HFFc6 (cell line): ENCODE measurements at places on chromosomes 1 and 21. TPM values are rescaled to one million over a fixed set of nuclear protein-coding genes. Genes with fewer than 3 reads are reported as not detected.

DNA sequence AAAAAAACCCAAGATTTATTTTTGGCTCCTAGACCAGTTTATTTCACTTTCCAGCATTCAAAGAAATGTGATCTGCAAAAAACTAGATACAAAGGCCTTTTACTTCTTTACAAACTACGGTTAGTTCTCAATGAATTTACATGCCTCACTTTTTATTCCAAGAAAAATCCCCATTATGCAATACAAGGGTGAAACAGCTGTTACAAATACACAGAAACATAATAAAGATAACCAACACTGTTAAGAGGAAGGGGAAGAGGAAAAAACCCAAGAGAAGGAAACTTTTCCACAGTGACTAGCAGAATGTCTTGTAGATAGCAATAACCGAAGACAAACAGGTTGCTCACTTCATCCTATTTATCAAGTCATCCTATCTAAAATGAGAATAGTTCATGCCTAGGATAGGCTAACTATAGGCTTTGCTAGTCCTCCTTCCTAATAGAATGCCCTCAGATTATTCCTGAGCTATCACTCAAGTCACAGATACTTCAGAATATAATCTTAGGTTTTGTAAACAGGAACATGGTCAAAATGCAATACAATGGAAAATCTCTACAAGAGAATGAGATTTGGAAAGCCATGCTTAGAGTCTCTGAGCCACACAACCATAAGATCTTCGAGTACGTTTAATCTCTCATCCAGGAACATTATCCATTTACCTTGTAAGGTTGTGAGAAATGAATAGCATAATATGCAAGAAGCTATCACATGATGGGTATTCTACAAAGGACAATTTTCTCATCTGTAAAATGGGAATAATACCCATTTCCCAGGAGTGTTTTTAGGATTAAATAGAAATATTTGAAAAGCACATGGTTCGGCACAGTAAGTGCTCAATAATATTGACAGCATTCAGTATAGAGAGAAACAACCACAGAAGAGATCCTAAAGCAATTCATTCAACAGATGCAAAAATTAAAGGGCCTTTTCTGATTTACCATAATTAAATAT is 5.4 kb downstream of the PNRC2 start:
- DNase-seq: no peak

DNA sequence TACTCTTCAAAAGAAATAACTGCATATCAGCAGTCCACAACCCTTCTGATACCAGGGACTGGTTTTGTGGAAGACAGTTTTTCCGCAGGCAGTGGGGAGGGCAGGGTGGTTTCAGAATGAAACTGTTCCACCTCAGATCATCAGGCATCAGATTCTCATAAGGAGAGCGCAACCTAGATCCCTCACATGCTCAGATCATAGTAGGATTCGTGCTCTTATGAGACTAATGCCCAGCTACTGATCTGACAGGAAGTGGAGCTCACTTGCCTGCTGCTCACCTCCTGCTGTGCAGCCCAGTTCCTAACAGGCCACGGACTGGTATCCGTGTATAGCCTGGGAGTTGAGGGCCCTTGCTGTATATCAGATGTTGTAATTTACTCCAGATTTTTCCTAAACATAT is 11.5 kb downstream of the RO60 start:
- no peak for DNase-seq

DNA sequence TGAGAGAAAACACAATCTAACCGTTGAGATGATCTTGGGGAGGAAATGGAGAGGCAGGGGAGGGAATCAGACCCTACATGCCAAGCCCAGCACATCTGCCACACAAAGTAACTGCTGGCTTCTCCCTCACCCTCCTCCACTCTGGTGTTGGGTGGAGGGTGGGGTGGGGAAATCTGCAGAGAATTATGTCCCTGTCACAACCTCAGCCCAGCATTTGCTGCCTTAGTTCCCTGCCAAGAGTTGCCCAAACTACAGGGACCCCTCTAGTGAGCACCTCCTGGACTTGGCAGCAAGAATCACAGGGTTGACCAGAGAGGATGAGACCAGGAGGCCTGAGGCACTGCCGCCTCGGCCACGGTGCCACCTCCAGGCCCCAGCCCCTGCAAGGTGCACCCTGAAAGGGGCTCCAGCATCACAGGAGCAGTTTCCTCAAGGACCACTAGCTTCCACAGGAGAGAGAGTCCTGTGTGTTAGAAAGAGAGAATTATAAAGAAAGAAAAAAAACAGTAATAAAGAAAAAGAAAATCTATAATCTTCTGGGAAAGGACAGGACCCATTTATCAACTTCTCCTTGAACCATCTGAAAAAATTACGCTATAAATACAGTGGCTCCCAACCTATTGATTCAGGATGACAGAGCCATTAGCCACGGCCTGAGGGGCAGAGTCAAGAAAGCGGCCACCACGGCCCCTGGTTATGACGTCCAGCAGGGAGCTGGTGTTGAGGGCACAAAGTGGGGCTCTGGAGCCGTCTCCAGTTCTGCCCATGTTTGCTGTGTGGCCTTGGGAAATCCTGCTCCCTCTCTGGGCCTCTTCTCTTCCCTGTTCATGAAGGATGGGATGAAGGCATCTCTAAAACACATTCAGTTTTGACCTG is 451.7 kb downstream of the MATN1 start:
- no peak for DNase-seq

DNA sequence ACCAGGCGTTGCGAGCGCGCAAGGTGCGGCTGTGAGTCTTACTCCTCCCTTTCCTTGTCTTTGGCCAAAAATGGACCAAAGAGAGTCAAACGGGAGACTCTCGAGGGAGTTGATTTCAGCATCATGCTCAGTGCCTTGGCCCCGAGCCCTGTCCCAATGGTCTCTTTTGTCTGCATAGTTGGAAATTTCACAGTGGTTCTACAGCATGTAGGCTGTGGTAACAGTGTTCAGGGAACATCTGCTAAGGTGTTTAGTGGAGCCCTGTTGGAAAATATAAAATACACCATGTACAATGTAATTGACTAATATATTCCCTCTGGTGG is 2.7 kb downstream of the CACNA1E start:
- DNase-seq: no peak

MCOLN3 gene
- 0.07 to 0.51 TPM in 2 of 3 replicates, not detected in the other for total RNA-seq
